8988T (cell line): ENCODE measurements at places on chromosomes 16 and 17.

GRCh38 chr16:78985716-78986605 is 614.6 kb downstream of the MAF start:
- DNase-seq, result no peak

DNA sequence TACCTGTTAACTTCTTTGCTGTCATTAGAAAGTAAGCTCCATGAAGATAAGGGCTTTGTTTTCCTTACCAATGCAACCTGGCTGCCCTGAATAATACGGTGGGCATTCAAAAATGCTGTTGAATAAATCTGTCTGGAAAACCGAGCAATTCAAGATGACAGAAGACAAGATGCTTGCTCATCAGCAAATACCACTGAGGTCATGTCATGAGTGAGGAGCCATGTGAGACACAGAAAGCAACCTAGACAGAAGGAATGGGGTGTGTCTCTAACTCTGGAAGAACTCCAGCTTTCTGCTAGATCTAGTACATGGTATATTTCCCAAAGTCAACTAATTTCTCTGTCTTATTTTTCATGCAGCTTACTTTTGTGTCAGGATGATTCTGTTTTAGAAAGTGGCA is 64.2 kb downstream of the STH start:
- DNase-seq, result no peak

DNA sequence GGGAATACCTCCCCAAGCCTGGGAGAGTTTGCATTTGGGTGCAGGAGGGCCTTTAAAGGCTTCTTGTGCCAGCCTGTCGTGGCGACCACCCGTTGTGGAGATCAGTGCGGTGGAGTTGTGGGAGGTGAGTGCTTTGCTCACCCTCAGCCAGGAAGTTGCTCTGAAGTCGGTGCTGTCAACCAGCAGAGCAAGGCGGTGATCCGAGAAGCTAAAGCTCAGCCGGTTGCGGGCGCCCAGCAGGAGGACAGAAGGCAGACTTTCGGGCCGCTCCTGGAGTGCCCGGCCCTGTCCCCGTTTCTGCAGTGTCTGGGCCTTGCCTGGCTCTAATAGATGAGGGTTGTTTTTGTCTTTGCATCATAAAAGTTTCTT is 1.4 kb downstream of the UBE2I start:
- no peak for DNase-seq

GRCh38 chr16:64365448-64365931 is 756.4 kb downstream of the CDH11 start:
- DNase-seq, result no peak

DNA sequence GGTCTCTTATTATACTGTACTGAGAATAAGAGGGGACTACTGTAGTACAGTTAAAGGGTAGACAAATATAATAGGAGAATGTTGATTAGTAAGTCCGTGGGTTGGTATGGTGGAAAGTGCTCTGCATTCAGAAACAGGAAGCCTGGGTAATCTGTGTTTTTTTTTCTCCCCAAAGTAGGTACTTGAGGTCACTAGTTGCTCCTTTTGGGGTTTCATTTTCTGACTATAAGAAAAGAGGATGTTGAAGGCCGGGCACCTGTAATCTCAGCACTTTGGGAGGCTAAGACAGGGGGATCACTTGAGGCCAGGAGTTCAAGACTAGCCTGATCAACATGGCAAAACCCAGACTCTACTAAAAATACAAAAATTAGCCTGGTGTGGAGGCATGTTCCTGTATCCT is 42.0 kb upstream of the MMD start:
- no peak for DNase-seq

DNA sequence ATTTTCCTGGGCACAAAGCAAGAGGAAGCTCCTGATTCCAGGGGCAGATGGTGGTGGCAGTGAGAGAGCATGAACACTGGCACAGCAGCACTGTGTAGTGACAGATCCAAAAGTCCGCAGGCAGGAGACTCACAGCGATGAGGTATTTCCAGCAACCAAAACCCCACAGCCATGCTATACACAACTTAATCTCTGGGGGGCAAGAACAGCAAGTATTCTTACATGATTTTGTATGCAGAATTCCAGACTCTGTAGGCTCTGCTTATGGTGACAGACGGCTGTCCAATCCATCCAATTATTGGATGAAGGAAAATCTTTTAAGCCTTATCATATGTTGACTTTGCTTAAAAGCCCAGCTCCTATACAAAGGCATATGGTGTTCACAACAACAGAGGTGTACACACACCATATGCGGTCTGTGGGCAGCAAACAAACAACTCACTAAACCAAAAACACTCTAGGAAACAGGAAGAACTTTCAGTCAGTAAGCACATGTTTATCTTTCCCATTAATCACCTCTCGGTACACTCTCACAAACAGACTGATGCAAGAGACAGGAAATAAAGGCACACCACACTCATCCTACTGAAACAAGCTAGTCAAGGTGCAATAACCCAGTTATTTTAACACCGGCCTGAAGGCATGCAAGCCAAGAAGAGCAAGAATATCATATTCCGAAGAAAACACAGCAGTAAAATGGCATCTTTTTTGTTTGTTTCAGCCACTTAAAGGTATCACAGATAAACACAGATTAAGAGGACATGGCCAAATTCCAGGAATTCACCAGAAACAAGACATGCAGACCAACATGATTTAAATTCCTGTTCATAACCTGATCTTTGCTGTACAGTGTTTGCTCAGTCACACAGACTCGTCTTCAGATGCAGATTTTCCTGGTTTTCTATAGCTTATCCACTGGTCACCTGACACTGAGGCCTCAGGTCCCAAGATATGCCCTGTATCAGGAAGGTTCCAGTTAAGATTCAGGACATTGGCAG is 47.8 kb downstream of the ERN1 start:
- DNase-seq, result no peak

GRCh38 chr16:70751593-70751992 is 49.4 kb downstream of the VAC14 start:
- DNase-seq, result no peak

GRCh38 chr16:66474750-66475199 is 47.7 kb downstream of the BEAN1 start:
- DNase-seq, result no peak

GRCh38 chr17:39742126-39742855 is 4.6 kb downstream of the GRB7 start:
- no peak for DNase-seq

GRCh38 chr16:6309271-6309670 is 1023.4 kb upstream of the RBFOX1 start:
- no peak for DNase-seq

DNA sequence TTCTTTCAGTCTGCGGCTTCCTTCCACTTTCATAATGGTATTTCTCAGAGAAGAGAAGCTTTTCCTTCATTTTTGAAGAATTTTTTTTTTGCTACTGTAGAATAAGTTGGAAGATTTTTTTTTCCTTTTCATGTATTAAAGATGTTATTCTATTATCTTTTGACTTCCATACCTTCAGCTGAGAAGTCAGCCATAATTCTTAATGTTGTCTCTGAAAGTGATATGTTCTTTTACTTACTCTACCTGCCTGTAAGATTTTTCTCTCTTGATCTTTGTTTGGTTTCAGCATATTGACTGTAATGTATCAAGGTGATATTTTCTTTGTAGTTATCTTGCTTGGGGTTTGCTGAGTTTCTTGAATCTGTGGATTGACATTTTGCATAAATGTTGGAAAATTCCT is 143.5 kb upstream of the TOX3 start:
- no peak for DNase-seq

GRCh38 chr17:9612006-9612405 is 33.3 kb upstream of the USP43 start:
- DNase-seq, result no peak

- no peak for DNase-seq
Measured at GRCh38 chr17:82365606-82366295, 5.8 kb upstream of the UTS2R start.

DNA sequence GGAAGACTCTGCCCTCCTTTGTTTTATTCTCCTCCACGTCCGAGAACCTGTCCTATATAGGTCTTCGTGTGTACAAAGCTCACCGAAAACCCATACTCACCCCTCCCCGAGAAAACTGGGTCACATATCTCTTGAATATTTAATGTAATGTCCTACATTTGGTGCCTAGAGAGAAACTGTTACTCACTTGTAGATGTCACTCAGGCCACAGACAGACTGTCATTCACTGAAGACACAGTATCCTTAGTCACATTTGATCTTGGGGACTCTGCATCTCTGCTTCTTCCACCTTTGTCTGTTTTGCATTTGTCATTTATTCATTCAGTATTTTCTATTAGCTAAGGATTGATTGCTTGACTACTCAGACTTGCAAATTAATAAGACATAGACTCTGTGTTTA is 131.8 kb upstream of the TBX2 start:
- no peak for DNase-seq

DNA sequence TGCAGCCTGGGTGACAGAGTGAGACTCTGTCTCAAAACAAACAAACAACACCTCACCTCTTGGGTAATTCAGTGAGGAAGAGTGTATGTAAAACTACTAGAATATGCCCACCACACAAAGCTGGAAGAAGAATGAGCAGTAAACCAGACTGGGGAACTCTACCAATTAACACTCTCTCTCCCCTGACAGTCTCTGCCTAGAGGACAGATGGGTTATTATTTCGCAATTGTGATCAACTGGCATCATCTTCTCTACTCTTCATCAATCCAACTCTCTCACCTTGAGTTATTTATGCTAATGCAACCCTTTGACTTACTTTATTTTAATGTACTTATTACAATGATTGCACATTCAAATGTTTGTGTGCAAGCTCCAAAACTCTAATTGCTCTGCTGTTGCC is 205.6 kb downstream of the XYLT1 start:
- no peak for DNase-seq

- no peak for DNase-seq
Measured at GRCh38 chr17:19015428-19015827, 10.9 kb upstream of the FAM83G start.

- no peak for DNase-seq
Measured at GRCh38 chr17:48728232-48729231, at the start of gene HOXB13. HOXB13 (minus strand) TSS chr17:48728750; CDS start chr17:48728593, 157 bp downstream.

GRCh38 chr16:20202747-20203146 is 124.6 kb downstream of the GP2 start:
- no peak for DNase-seq

GRCh38 chr17:61075988-61076387 is 323.7 kb upstream of the TBX2 start:
- DNase-seq, result no peak

- DNase-seq, result no peak
Measured at GRCh38 chr16:783404-784161, 4.6 kb downstream of the RPUSD1 start.

DNA sequence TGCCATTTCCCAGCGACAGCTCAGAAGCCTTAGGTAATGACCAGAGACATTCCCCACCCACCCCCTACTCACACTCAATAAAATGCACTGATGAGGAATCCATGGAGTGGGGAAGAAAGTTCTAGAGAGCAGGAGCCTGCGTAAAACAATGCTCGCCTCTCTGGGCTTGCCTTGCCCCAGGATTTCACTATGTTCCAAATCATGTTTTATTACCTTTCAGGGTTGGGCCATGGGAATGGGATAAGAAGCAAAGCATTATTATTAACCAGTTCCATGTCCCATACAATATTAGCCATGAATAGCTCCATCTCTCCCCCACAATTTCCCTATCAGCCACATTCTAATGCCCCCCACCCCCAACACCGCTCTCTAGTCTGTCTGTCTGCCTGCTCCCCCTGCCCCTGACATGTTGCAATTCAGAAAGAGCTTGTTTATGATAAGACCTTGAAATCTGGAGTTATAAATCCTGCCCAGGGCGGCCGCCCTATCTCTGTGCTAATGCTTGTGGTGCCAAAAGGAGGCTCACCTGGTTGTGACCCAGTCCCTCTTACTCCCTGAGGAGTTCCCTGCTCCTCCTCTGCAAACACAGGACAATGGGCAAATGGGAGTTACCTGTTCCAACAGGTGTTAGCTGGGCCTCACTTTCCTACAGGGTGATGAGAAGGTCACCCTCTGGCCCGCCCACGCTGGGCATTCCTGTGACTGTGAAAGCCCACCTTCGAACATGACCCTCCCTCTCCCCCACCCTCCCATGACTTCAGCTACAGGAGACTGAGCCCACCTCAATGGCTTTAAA is 28.0 kb upstream of the DDX52 start:
- DNase-seq, result no peak
